Activated CD4-positive, alpha-beta memory T cell treated with anti-CD3 and anti-CD28 coated beads, Interleukin-2, amount 10 ng/mL, durations not matched to agents 7 days and 5 days (primary cell): ENCODE measurements at places on chromosomes 5 and 9. TPM values are rescaled to one million over a fixed set of nuclear protein-coding genes. Genes with fewer than 3 reads are reported as not detected.
A peak's percentile ranks its signal among the peaks of the same experiment; 100 is the strongest.

DNA sequence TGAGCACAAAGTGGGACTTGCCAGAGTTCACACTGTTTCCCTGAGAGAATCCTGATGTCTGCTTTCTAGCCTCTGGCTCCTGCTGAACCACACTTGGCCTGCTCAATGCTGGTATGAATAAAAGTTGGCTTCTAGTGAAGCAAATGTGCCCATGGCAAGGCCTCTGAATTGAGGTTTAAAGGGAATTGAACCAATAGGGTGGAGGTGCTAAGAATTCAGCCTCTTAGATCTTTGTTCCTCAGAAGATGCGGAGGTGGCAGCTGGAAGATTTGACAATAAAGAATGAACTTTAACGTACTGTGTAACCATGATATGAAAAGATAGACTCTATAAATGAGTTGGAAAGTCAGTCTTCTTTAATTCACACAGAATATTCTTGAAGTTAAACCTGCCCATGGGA lies 57.2 kb downstream of the RASGRF2 start:
- H3K27me3 ChIP-seq = no peaks in the 10 kb centered on the region
- H3K4me3 ChIP-seq = no peak overlapping the region
- H3K27ac ChIP-seq = no peak overlapping the region
- peaks cover 10% of the 10 kb centered on the region for H3K4me1 ChIP-seq
- H3K36me3 ChIP-seq = no peaks in the 10 kb centered on the region

DNA sequence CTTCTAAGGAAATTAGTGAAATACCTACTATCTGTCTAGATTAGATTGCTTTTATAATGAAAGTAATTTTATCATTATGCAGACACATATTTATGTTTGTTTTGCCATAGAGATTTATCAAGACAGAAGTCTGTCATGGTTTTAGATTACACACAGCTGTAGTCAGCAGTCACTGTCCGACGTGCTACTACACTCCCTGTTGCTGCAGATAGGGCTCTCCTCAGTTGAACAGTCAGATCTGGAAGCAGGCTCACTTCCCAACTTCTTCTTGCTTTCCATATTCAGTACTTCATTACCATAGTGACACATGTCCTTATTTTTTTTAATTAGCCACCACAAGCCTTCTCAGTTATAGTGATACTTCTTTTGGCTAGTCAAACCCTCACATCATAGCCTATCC lies 329.9 kb upstream of the ITGA1 start:
- no peaks in the 10 kb centered on the region for H3K36me3 ChIP-seq
- H3K27me3 ChIP-seq = no peaks in the 10 kb centered on the region
- no peak overlapping the region for H3K27ac ChIP-seq
- no peak for DNase-seq
- H3K4me1 ChIP-seq = no peaks in the 10 kb centered on the region

- H3K4me3 ChIP-seq = no peak overlapping the region
- no peaks in the 10 kb centered on the region for H3K36me3 ChIP-seq
- H3K4me1 ChIP-seq = peaks cover 1% of the 10 kb centered on the region
- DNase-seq = no peak
- H3K27ac ChIP-seq = peak overlapping the region; percentile 11
Observed at GRCh38 chr9:90645721-90646120, 3.1 kb upstream of the DIRAS2 start.

GRCh38 chr9:70031141-70031545 lies 12.5 kb upstream of the MAMDC2 start:
- peaks cover 10% of the 10 kb centered on the region for H3K27me3 ChIP-seq
- no peak for DNase-seq
- no peaks in the 10 kb centered on the region for H3K4me1 ChIP-seq
- no peak overlapping the region for H3K27ac ChIP-seq
- no peaks in the 10 kb centered on the region for H3K36me3 ChIP-seq
- no peak overlapping the region for H3K4me3 ChIP-seq

DNA sequence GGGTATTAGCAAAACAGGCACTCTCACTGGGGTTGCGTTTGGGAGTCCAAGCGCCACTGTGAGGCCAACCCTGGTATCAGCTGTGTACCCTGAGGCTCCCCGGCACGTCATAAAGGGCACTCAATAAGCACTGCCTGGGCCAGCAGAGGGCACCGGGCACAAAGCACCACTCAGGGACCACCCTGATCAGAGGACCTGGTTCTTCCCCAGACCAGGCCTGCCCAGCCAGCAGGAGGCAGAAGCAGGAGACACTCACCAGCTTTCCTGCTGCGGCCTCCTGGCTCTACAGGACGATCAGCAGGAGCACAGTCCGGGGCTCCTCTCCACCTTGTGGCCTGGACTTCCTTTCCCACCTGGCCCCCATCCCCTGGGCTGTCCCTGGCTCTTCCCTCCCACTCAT lies 12.6 kb downstream of the MGAT1 start:
- DNase-seq = no peak
- no peak overlapping the region for H3K4me3 ChIP-seq
- peaks cover 55% of the 10 kb centered on the region for H3K36me3 ChIP-seq
- no peak overlapping the region for H3K27ac ChIP-seq

GRCh38 chr9:112249277-112249676 lies 74.2 kb upstream of the SUSD1 start:
- peaks cover 61% of the 10 kb centered on the region for H3K36me3 ChIP-seq
- no peak for DNase-seq
- no peak overlapping the region for H3K27ac ChIP-seq
- H3K27me3 ChIP-seq = no peaks in the 10 kb centered on the region

DNA sequence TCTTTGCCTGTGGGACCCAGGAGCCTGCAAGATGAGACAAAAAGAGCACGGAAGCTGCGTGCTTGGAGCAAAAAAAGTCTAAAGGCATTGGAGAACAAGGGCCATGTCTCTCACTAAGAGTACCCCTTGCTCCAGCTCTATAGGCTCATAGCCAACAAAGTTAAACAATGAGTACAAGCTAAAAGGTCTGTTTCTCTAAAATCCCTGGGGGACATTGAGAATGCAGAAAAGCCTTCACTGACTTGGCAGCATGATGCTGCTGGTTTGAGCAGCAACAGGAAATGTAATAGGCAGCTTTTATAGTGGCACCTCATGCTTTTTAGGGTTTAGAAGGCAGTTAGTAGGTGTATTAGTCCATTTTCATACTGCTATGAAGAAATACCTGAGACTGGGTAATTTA lies 287.5 kb downstream of the SMARCA2 start:
- DNase-seq = no peak
- no peak overlapping the region for H3K4me3 ChIP-seq
- no peaks in the 10 kb centered on the region for H3K36me3 ChIP-seq
- H3K27ac ChIP-seq = no peak overlapping the region
- peaks cover 2% of the 10 kb centered on the region for H3K27me3 ChIP-seq

DNA sequence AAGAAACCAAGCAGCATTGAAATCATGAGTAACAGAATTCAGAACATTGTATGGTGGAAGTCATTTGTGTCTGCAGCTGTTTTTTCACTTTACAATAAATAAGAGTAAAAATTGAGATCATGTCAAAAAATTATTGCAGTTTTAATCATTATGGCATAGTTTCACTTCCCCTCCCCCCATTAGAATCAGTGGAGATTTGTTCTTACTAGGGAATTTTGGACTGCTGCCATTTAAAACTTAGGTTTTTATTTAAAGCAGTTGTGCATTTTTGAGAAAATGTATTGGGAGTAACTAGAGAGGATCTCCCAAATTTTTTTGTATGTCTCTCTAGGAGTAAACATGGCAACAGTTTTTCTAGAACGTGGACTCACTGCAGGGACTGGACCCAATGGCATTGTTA lies 20.4 kb downstream of the GTF3C4 start:
- H3K27ac ChIP-seq = no peak overlapping the region
- H3K36me3 ChIP-seq = peaks cover 82% of the 10 kb centered on the region
- no peak overlapping the region for H3K4me3 ChIP-seq
- no peaks in the 10 kb centered on the region for H3K27me3 ChIP-seq

DNA sequence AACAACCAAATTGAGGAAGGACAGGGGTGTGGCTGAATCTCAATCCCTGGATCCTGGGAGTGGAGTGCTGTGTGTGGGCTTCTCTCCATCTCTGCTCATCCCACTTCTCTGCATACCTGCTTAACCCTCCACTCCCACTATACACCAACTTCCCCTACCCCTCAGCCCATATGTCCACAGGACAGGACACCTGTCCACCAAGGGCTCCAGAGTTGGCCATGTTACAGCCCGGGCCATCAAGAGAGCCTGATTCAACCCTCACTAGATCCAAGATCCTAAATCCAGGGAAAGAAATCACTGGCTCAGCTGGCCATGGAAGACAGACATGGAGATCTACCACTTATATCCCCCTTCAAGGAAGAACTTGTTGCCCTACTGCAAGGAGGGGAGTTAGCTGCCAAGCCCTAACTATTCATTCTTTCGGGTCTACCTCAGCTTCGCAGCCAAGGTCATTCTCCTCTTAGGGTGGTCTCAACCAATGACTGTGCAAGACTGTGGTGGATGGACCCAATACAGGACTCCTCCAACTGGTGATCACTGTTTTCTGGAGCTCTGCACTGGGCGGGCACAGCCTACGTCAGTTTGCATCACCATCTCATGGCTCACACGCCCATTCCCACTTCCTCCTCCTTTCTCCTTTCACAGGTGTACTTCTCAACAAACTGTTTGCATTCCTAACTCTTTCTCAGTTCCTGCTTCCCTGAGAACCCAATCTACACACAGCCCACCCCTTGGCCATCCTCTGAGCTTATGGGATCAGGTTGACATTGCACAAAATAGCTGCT lies 53.7 kb upstream of the ZBTB43 start:
- H3K4me1 ChIP-seq = peaks cover 22% of the 10 kb centered on the region
- H3K36me3 ChIP-seq = no peaks in the 10 kb centered on the region
- H3K27me3 ChIP-seq = peaks cover 31% of the 10 kb centered on the region

DNA sequence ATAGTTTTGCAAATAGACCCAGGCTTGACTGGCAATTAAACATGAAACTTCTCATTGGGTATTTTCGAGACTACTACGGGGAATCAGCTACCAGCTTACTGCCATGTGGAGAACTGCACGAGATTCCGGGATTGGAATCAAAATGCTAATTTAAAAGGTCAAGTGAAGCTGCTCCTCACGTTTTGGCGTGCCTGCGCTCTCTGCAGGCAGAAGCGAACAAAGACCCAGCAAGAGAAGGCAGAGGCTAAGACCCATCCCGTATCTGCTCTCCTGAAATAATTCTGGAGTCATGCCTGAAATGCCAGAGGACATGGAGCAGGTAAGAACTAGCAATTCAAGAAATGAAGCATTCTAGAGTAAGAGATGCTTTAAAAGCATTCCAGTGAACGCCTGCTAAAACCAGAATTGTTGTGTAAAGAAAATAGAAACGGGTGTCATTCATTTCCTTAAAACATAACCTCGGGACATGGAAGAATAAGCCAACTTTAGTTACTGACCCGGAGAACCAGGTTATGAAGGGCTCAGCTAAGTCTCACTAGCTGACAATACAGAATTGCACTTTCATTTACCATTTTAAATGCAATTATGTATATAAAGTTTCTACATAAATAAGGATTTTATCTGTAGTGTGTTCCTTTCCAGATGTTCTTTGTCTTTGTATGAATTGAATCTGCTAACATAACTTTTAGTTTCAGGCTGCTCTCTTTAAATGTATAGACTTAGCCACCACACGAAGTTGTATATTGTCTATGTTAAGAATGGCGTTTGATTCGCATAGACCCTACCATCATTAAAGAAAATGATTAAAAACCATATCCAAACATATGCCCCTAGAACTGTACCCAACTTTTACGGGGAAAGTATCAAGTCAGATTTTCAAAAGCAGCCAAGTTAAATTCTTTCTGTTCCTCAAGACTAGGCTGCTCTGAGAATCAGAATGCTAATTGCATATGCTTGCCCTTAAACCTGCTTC lies 2.0 kb upstream of the MAT2B start:
- peak overlapping the region; percentile 99 for H3K27ac ChIP-seq
- H3K4me1 ChIP-seq = peaks cover 21% of the 10 kb centered on the region
- peak overlapping the region; percentile 96 for H3K4me3 ChIP-seq
- no peaks in the 10 kb centered on the region for H3K27me3 ChIP-seq
- peaks cover 12% of the 10 kb centered on the region for H3K36me3 ChIP-seq
- peak; percentile 47 for DNase-seq

TOR4A gene
- 22.4 TPM for total RNA-seq

SMIM32 gene
- total RNA-seq = not detected

TXNDC8 gene
- not detected for total RNA-seq

DBH gene
- not detected for total RNA-seq

CREBRF gene
- 24.2 TPM for total RNA-seq
